ENCODE measurements at places on chromosomes 12 and 14. TPM values are rescaled to one million over a fixed set of nuclear protein-coding genes. Genes with fewer than 3 reads are reported as not detected.
A peak's percentile ranks its signal among the peaks of the same experiment; 100 is the strongest.

GRCh38 chr14:64465831-64466554 lies 694 bp downstream of the AKAP5 start:
- DNase-seq = peak; percentile 58

- DNase-seq = no peak
Measured at GRCh38 chr12:124411953-124412645, 117.2 kb downstream of the RFLNA start.

DNA sequence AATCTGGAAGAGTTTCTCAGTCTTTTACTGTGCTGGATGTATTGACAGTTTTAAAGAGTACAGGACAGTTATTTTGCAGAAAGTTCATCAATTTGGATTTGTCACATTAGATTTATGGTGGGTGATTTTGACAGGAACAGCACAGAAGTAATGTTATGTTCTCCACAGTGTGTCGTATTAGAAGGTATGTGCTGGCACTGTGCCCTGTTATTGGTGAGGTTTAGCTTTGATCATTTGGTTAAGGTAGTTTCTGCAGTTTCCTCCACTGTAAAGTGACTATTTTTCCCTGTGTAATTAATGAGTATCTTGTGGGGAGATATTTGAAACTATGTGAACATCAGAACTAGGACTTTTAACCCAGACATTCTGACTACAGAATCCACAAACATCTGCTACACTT lies 308.5 kb upstream of the TBX3 start:
- no peak for DNase-seq

OR8S1 gene
- not detected for total RNA-seq

ANKRD33 gene
- not detected for total RNA-seq

A2M gene
- total RNA-seq = not detected
